Progenitor cell of endocrine pancreas (in vitro differentiated cells): ENCODE measurements at places on chromosomes 6 and 20.

GRCh38 chr6:35402136-35402855 lies 49.8 kb upstream of the FANCE start:
- H3K27me3 ChIP-seq = no peaks in the 10 kb centered on the region
- no peak for DNase-seq
- H3K36me3 ChIP-seq = peaks cover 5% of the 10 kb centered on the region
- H3K4me1 ChIP-seq = peaks cover 14% of the 10 kb centered on the region

- H3K4me3 ChIP-seq = no peak overlapping the region
- H3K36me3 ChIP-seq = no peaks in the 10 kb centered on the region
- no peaks in the 10 kb centered on the region for H3K27me3 ChIP-seq
These were observed 81.1 kb downstream of the PLCG1 start for GRCh38 chr20:41218466-41218865.

- no peaks in the 10 kb centered on the region for H3K4me1 ChIP-seq
- H3K27ac ChIP-seq = no peak overlapping the region
- no peak for DNase-seq
- peaks cover 27% of the 10 kb centered on the region for H3K27me3 ChIP-seq
- no peaks in the 10 kb centered on the region for H3K36me3 ChIP-seq
These were observed 267.8 kb downstream of the ERMARD start for GRCh38 chr6:170018936-170019817.

GRCh38 chr6:38640216-38640909 lies 634 bp upstream of the BTBD9 start:
- DNase-seq = no peak
- no peaks in the 10 kb centered on the region for H3K36me3 ChIP-seq
- no peaks in the 10 kb centered on the region for H3K27me3 ChIP-seq
- H3K4me1 ChIP-seq = peaks cover 11% of the 10 kb centered on the region
- H3K4me3 ChIP-seq = peak overlapping the region; percentile 86
- H3K27ac ChIP-seq = peak overlapping the region; percentile 95

DNA sequence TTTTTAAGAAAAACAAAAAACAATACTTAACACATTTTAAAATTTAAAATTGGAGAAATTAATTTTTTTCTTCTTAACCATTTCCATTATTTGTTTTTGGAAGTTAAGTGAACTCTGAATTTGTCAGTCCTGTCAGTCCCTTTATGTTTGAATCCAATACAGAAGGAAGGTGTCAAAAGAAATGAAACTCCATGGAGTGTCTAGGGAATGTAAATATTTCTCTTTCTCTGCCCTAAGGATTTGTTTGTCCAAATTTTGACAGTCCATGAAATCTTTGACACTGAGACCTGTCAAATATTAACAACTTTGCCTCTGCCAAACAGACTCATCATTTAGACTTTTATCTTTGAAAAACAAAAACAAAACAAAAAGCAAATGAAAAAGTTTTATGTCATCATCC lies 166.4 kb downstream of the EPHA7 start:
- DNase-seq = no peak
- H3K27me3 ChIP-seq = no peaks in the 10 kb centered on the region
- H3K4me3 ChIP-seq = no peak overlapping the region
- no peak overlapping the region for H3K27ac ChIP-seq
- peaks cover 9% of the 10 kb centered on the region for H3K36me3 ChIP-seq
- H3K4me1 ChIP-seq = no peaks in the 10 kb centered on the region

GRCh38 chr20:41003143-41003935 lies 25.3 kb upstream of the TOP1 start:
- H3K27ac ChIP-seq = peak overlapping the region; percentile 45
- peaks cover 5% of the 10 kb centered on the region for H3K27me3 ChIP-seq
- no peak overlapping the region for H3K4me3 ChIP-seq
- H3K36me3 ChIP-seq = peaks cover 2% of the 10 kb centered on the region

DNA sequence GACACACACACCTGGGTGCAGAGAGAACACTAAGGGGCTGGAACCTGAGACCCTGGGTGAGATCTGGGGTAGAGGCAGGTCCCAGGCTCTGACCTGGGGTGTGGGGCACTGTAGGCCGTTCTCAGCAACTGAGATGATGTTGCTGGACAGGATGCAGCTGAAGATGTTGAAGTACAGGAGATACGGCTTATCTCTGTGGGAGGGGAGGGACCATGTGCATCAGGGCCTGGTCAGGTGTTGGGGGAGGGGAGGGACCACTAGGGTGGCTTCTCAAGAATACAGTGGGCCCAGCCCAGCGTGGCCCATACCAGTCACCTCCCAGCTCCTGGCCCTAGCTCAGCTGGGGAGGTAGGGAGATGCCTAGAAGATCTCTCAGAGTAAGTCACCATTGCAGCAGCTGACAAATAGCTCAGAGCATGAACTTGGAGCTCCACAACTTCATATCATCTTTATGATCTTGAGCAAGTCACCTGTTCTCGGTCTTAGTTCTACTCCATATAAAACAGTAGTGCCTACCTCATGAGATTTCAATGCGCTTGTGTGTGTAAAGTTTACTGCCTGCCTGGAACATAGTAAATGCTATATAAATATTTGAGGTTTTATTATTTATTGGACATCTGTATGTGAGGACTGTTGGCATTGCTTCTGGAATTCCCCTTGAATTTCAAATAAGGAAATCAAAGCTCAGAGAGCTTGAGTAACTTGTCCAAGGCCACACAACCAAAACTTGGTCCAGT lies 3.8 kb downstream of the SLC44A4 start:
- no peaks in the 10 kb centered on the region for H3K27me3 ChIP-seq
- H3K27ac ChIP-seq = no peak overlapping the region
- H3K4me1 ChIP-seq = peaks cover 17% of the 10 kb centered on the region
- no peak overlapping the region for H3K4me3 ChIP-seq
- H3K36me3 ChIP-seq = peaks cover 5% of the 10 kb centered on the region

DNA sequence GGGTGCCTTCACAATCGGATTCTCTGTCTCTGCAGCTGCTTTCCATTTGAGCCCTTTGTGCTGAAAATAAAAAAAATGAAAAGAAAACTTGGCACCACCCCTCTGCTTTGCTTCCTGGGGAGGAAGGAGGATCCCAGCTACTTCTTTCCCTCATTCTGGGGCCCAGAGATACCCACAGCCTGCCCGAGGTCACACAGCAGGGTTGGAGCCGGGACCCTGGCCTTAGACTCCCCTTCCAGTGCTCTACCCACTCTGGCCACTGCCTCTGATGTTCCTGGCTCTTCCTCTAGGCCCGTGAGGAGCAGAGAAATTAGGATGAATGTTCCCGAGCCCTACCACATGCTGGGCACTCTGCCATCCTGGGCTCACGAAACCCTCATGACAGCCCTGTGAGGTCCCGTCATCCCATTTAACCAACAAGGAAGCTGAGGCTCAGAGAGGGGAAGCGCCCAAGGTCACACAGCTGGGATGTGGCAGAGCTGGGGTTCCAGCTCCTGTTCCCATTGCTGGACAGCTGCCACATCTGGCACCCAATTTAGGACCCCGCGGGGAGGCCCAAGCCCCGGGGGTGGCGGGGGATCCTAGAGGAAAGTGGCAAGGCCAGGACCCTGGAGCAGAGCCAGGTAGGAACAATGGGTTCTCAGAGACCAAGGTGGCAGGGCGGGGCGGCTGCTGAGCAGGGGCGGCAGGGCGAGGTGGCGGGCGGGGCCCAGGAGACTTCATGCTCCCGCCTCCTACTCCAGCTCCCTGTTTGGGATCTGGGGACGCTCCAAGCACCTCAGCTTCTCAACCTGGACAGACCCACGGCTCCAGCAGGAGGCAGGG lies 76.6 kb downstream of the CEBPB start:
- H3K4me1 ChIP-seq = no peaks in the 10 kb centered on the region
- no peak overlapping the region for H3K27ac ChIP-seq
- no peaks in the 10 kb centered on the region for H3K36me3 ChIP-seq
- DNase-seq = no peak
- no peak overlapping the region for H3K4me3 ChIP-seq
- peaks cover 14% of the 10 kb centered on the region for H3K27me3 ChIP-seq

- H3K27me3 ChIP-seq = no peaks in the 10 kb centered on the region
- no peak overlapping the region for H3K4me3 ChIP-seq
- no peaks in the 10 kb centered on the region for H3K4me1 ChIP-seq
- no peak for DNase-seq
- no peaks in the 10 kb centered on the region for H3K36me3 ChIP-seq
These were observed 19.3 kb downstream of the CITED2 start for GRCh38 chr6:139355172-139355571.

DNA sequence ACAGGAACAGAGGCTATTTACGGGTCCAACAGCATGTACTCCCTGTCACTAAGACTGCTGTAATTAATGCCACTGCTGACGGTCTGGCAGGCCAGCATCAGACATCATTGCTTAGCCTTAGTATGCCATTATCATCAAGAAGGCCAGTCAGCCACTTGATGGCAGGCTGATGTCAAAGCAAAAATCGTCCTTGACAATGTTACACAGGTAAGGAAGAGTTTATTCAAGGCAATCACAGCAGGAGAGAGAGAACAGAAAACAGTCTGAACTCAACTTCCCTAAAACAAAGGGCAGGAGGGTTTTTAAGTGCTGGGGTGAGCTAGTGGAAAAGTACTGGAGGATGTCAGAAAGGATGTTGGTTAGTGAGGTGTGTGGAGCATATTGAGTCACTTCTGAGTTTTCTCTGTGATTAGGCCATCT lies 25.1 kb downstream of the FKBP1C start:
- H3K36me3 ChIP-seq = no peaks in the 10 kb centered on the region
- peaks cover 4% of the 10 kb centered on the region for H3K4me1 ChIP-seq
- H3K27me3 ChIP-seq = no peaks in the 10 kb centered on the region
- no peak overlapping the region for H3K4me3 ChIP-seq
- no peak for DNase-seq

DNA sequence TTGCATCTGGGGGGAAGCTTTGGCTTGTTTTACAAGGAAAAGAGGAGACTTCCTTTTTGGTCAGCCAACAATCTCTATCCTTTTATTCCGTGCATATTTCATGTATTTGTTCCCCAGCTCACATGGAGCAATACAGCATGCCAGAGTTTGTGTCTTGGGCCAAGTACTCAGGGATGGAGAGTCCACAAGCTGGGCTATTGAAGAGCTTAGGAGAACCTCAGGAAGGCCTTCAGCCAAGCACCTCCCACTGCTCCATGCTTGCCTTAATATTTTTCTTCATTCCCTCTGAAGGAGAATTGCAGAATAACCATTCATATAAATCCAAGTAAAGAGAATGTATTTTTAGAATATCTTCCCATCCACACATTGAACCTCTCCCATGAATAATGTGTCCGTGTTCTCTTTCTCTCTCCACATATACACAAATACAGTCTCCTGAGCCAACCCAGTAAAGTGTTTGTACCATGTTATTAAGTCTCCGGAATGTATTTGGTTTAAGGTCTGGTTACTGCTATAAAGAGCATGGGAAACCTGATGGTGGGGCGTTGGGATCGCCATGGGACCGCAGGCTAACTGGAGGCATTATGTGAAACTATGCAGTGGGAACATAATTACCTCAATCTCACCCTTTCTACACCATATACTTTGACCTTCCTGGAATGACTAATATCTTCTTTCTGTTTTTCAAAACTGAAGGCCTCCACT lies 3.0 kb downstream of the LAMA4 start:
- no peaks in the 10 kb centered on the region for H3K36me3 ChIP-seq
- DNase-seq = no peak
- H3K4me1 ChIP-seq = peaks cover 18% of the 10 kb centered on the region
- H3K27me3 ChIP-seq = peaks cover 57% of the 10 kb centered on the region

GRCh38 chr20:55488593-55488992 lies 516.7 kb downstream of the CBLN4 start:
- H3K36me3 ChIP-seq = no peaks in the 10 kb centered on the region
- peaks cover 3% of the 10 kb centered on the region for H3K4me1 ChIP-seq

DNA sequence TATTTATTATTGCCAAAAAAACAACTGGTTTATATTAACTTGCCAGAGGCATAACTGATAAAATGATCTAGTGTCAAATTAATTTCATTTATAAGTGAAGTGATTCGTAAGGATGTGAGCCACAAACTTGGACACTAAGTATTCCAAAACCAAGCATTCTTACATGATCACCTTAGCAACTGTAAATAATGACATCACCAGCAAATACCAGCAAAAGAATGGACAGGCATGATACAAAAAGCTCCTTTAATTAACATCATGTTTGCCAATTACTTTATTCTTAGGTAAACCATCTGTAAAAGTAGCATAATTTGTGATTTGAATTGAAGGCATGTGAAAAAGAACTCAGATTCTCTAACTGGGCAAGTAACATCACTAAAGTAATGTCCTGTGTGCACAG lies 17.2 kb upstream of the FNDC1 start:
- H3K36me3 ChIP-seq = no peaks in the 10 kb centered on the region
- peaks cover 15% of the 10 kb centered on the region for H3K27me3 ChIP-seq
- DNase-seq = no peak
- H3K4me1 ChIP-seq = no peaks in the 10 kb centered on the region
- H3K27ac ChIP-seq = no peak overlapping the region

- peaks cover 4% of the 10 kb centered on the region for H3K36me3 ChIP-seq
- no peaks in the 10 kb centered on the region for H3K27me3 ChIP-seq
- DNase-seq = no peak
- peaks cover 54% of the 10 kb centered on the region for H3K4me1 ChIP-seq
- H3K27ac ChIP-seq = peak overlapping the region; percentile 92
These were observed 4.0 kb downstream of the DACT2 start for GRCh38 chr6:168315596-168315995.

GRCh38 chr20:5884465-5885335 lies 65.6 kb downstream of the TRMT6 start:
- no peak for DNase-seq
- H3K27me3 ChIP-seq = peaks cover 10% of the 10 kb centered on the region
- H3K27ac ChIP-seq = no peak overlapping the region
- no peaks in the 10 kb centered on the region for H3K36me3 ChIP-seq
- H3K4me3 ChIP-seq = no peak overlapping the region

GRCh38 chr6:166206510-166207283 lies 39.0 kb upstream of the TBXT start:
- peaks cover 10% of the 10 kb centered on the region for H3K27me3 ChIP-seq
- DNase-seq = no peak
- no peaks in the 10 kb centered on the region for H3K36me3 ChIP-seq
- H3K4me3 ChIP-seq = no peak overlapping the region
- no peak overlapping the region for H3K27ac ChIP-seq

GRCh38 chr20:24211972-24212371 lies 223.4 kb upstream of the GGTLC1 start:
- H3K4me3 ChIP-seq = no peak overlapping the region
- peaks cover 20% of the 10 kb centered on the region for H3K4me1 ChIP-seq
- no peaks in the 10 kb centered on the region for H3K36me3 ChIP-seq
- no peak for DNase-seq
- peak overlapping the region; percentile 21 for H3K27ac ChIP-seq
- peaks cover 8% of the 10 kb centered on the region for H3K27me3 ChIP-seq

- no peak overlapping the region for H3K27ac ChIP-seq
- DNase-seq = no peak
- H3K4me3 ChIP-seq = no peak overlapping the region
- H3K4me1 ChIP-seq = no peaks in the 10 kb centered on the region
- no peaks in the 10 kb centered on the region for H3K27me3 ChIP-seq
These were observed 28.3 kb downstream of the C6orf132 start for GRCh38 chr6:42113936-42114636.

DNA sequence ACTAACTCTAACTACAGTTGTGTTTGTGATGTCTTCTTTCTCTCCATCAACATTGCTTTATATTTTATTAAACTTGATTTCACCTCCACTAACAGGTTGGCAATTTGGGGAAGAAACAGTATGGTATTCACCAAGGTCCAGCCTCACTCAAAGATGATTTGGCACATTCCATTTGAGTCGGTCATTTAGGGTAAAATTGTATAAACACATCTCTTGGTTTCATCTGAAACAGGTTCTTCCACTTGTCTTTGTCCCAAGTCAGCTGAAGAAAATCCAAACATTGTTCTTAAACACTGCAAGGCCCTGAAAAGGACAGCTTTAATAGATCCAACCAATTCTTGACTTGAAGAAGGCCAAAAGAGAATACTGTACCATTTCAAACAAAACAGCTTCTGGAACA lies 104.9 kb upstream of the NT5E start:
- peaks cover 6% of the 10 kb centered on the region for H3K4me1 ChIP-seq
- no peak overlapping the region for H3K4me3 ChIP-seq
- DNase-seq = no peak
- no peaks in the 10 kb centered on the region for H3K36me3 ChIP-seq
- no peak overlapping the region for H3K27ac ChIP-seq
